ENCODE measurements at places on chromosomes 3 and 15.

GRCh38 chr15:97858296-97858695 lies 102.2 kb upstream of the ARRDC4 start:
- DNase-seq: no peak

DNA sequence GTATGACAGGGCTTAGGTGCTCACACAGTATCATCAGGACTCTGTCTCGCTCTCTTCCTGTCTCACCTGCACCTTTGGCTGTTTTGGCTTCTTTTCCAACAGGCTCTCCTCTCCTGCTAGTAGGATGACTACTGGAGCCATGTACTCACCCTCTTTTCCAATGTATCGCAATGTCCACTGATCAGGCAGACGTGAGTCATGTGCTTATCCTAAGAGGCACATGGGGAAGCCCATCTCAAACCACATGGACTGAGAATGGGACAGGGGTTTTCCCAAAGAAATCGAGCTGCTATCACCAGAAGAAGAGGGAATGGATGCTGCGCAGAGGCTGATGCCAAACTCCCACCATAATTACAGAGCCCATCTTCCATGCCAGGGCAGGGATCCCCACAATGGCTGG lies 180.6 kb downstream of the IL5RA start:
- no peak for DNase-seq

- no peak for DNase-seq
Measured at GRCh38 chr3:40477666-40478065, 744 bp downstream of the ZNF619 start.

DNA sequence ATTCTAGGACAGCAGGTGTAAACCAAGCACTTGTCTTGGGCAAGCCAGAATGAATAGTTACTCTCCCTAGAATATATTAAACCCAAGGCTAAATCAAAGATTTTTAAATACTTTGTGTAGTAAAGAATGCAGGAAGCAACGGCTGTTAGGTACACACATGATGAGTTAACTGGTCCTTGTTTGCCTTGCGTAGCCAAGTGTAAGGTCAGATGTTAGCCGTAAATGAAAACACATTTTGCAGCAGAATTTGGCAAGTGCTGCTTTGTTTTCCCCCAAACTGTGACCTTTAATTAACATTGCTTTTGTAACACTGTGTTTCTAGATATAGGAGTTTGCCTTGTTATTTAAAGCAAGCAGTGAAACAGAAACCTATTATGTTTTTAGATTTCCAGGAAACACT lies 368.7 kb downstream of the IL5RA start:
- DNase-seq: no peak

- no peak for DNase-seq
Measured at GRCh38 chr3:54790051-54790450, 137.8 kb downstream of the LRTM1 start.

DNA sequence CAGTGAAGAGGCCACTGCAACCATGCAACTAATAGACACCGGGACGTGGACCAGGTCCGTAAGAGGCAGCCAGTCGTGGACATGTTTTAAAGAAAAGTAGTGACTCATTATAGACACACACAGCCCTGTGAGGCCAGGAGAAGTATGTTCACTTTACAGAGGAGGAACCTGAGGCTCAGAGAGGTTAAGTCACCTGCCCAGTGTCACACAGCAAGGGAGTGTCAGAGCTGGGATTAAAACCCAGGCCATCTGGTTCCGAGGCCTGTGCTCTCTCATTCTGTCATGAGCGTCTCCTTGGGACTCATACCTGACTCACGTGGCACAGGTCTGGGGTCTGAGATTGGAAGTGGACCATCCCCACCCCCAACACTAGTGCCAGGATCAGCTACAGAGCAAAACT lies 28.1 kb upstream of the GRIP2 start:
- no peak for DNase-seq

DNA sequence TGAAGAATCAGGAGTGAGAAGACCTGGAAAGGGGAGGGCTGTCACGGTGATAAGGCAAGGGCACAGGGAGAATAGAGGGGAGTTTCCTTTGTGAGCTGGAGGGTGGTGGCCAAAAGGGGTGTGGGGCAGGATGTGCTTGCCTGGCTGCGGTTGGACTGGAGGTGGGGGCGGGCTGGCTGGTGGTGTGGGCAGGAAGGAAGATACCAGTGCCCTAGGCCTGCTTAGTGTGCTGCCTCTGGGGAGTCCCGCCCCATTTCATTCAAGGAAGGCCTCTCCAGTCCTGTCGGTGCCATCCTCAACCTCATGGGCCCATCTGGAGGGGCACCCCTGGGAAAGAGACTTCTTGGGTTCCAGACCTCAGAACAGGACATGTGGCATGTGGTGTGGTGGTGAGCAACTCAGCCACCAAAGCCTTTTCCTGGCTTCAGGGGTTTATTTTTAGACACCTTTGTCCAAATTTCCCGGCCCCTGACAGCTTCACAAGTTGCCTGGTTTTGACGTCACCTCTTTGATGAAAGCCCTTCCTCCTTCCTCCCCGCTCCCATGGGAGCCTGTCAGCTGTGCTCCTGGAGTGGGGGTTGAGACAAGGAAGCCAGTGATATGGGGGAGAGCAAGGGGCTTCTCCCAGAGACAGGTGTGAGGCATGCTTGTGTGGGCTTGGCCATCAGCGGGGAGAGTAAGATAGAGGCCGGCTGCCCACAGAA lies 15.6 kb downstream of the TEX264 start:
- DNase-seq: peak; percentile 89

GRCh38 chr3:139121513-139122220 lies 77.0 kb upstream of the PRR23C start:
- no peak for DNase-seq

DNA sequence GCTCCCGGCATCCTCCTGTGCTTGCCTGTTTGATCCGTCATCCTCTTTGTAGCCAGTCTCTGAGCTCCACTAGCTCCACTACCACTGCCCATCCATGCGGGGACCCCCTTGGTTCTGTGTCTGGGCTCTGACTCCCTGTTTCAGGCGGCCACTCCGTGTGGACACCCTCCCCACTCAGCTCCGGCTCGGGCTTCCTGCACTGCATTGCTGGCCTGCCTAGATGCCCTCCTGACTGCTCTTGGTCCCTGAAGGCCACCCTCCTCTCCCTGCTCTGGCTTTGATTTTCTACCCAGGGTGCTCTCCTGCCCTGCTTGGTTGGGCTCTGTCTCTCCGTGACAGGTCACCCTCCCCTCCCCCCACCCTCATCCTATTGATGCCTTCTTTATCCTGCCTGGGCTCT lies 4.0 kb upstream of the ADGRG7 start:
- no peak for DNase-seq

DNA sequence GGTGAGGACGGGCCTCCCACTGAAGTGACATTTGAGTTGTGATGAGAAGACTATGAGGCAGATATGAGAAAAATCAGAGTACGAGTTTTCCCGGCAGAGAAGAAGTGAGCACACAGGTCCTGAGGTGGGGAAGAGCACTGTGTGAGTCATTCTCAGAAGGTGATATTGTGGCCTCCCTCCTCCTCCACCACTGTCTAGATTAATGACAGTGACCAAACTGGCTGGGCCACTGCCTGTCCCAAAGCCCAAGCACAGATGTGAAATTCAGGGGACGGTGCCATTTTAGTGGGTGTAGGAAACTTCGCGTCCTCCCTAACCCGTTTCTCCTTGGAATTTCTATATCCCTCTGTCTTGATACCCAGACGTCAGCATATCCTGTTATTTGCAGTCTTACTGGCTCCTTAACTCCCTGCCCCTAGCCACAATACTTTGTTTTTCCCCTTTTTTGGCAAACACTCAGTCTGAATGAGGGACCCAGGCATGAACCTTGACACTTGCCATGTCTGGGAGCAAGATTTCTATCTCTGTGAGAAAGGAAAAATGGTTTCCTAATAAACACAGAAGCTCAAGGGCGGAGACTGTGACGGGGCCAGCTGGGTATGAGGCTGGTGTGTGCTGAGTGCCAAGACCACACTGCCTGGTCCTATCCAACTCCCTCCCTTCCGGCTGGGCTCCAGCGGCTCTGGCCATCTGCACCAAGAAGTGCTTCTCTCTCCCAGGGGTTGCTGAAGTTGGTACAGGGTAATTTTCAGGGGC lies 15.2 kb downstream of the PRICKLE2 start:
- DNase-seq: no peak

GRCh38 chr3:99131876-99132275 lies 230.4 kb upstream of the DCBLD2 start:
- no peak for DNase-seq
